ENCODE measurements at places on chromosomes 3 and 15. TPM values are rescaled to one million over a fixed set of nuclear protein-coding genes. Genes with fewer than 3 reads are reported as not detected.

DNA sequence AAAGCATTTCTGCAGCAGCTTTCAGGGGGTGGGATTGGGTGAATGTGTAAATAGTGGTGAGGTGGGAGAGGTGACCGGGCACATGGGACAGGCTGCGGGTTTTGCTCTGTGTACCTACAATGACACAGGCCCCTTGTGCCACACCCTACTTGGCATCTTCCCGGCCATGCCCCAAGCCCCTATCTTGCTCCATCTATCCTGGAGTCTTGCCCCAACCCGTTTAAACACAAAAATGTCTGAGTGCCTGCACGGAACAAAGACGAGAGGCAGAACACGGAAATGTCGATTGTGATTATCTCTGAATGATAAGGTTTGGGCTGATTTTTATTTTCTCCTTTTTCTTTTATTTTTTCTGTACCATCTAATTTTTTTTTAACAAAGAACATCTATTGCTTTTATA is 46.0 kb upstream of the SLC6A1 start:
- no peak for DNase-seq

DNA sequence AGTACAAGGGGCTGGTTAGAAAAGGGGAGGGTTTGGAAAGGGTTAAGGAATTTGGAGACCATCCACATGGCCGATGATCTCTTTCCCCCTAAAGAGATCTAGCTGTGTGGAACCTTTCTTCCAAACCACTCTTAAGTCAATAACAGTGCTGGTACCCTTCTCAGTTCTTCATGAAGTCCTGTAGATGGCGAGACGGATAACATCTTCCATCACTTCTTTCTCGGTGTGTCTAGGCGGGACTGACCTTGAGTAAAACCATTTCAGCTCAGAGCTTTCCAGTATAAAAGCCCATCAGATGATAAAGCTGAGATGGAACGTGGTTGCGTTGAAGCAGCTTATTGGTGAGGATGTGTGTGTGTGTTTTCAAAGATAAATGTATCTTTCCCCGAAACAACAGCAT is 151.5 kb upstream of the BHLHE40 start:
- no peak for DNase-seq

- peak; percentile 36 for DNase-seq
Measured at GRCh38 chr3:71547249-71548198, 36.0 kb downstream of the FOXP1 start.

- no peak for DNase-seq
Measured at GRCh38 chr15:41610048-41610447, 50.2 kb upstream of the MGA start.

DNA sequence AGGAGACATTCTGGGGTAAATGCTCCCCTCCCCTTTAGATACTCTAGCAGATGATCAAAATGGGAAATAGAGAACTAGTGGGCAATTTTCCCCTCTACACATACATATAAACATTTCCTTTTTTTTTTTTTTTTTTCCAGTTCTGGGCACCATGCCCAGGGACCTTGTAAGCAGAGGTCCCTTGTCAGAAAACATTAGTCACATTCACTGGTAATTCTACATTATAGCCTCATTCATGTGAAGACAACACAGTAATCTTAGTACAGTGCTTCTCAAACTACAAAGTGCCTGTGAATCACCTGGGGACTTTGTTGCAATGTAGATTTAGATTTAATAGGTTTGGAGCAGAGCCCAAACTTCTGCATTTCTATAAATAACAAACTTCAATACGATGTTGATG is 60.1 kb upstream of the ACTC1 start:
- peak; percentile 65 for DNase-seq

STIMATE gene
- 6.0 TPM for total RNA-seq

Measured in muscle of leg (tissue), 16 donors.